Type B pancreatic cell (in vitro differentiated cells): ENCODE measurements at places on chromosomes 6 and 20. TPM values are rescaled to one million over a fixed set of nuclear protein-coding genes. Genes with fewer than 3 reads are reported as not detected.

Gene C6orf15
- total RNA-seq, result not detected in 2 replicates

Gene CD24
- 807 and 1,512 TPM in 2 replicates for total RNA-seq

Gene KCNK15
- total RNA-seq, result 0.31 and 0.36 TPM in 2 replicates

Gene SLC17A1
- total RNA-seq, result 0.85 and 1.2 TPM in 2 replicates

Gene BPIFB1
- total RNA-seq, result 1.8 and 10.9 TPM in 2 replicates

Gene TUBB2B
- total RNA-seq, result 37.8 and 158 TPM in 2 replicates

Gene RIPOR3
- total RNA-seq, result 1.9 and 5.1 TPM in 2 replicates

DNA sequence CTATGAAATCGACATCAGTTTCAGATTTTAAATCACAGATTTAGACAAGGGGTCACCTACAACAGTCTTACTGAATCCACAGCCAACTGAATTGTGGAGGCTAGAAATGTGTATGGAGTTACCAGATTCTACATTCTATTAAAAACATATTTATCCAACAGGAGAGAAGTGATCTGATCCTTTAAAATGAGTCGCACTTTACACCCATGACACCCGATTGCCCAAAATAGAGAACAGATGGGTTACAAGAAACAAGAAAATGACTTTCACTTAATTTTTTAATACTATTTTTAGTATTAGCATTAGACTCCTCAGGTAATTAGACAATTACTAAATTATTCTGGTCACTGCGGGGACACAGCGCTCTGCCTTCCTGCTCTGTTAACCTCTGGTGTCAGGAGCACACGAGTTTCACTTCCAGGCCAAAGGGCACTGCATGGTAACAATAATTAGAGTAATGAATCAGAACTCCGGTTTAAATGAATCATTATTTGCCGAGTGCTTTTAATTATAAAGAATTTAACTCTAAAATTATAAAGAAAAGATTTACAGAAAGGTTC, 108.6 kb downstream of the ATP9A start:
- H3K4me3 ChIP-seq, result no peak overlapping the region
- H3K27ac ChIP-seq, result no peak overlapping the region
- H3K4me1 ChIP-seq, result peaks cover 33% of the 10 kb centered on the region
- no peak for DNase-seq

GRCh38 chr6:157989541-157990289, 8.1 kb downstream of the SYNJ2 start:
- H3K27me3 ChIP-seq, result no peaks in the 10 kb centered on the region
- peaks cover 9% of the 10 kb centered on the region for H3K36me3 ChIP-seq
- DNase-seq, result no peak
- H3K27ac ChIP-seq, result peak overlapping the region; percentile 56

- H3K27me3 ChIP-seq, result peaks cover 5% of the 10 kb centered on the region
- DNase-seq, result no peak
- no peak overlapping the region for H3K27ac ChIP-seq
- H3K36me3 ChIP-seq, result no peaks in the 10 kb centered on the region
- H3K4me1 ChIP-seq, result peaks cover 19% of the 10 kb centered on the region
Observed at GRCh38 chr6:16284472-16284871, 46.1 kb downstream of the GMPR start.

DNA sequence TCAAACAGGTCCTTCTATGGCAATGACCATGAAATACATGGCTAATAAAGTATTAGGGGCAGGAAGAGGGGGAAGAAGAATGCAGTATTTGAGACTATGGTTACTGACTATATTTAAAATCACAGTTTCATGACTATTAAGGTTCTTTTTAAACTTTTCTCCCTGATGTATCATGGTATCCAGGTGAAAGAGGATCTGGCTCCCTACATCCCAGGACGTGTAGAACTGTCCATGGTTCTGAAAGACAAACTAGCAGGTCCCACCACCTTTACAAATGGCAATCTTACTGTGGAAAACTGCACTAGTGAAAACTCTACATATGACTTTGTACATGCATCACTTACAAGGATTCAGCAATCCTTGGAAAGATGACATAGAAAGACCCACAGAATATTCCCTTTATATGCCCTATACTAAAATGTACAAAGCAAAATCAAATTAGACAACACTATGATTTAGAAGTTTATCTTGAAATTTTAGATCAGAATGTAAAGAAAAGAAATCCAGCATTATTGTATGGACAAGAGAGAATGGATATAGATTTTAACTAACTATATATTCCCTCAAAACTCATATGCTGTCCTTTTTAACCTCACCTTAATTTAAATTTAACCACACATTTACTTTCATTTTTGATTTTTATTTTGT, 33.5 kb downstream of the RPP21 start:
- peaks cover 66% of the 10 kb centered on the region for H3K27me3 ChIP-seq
- no peaks in the 10 kb centered on the region for H3K4me1 ChIP-seq
- no peaks in the 10 kb centered on the region for H3K36me3 ChIP-seq
- no peak overlapping the region for H3K4me3 ChIP-seq

DNA sequence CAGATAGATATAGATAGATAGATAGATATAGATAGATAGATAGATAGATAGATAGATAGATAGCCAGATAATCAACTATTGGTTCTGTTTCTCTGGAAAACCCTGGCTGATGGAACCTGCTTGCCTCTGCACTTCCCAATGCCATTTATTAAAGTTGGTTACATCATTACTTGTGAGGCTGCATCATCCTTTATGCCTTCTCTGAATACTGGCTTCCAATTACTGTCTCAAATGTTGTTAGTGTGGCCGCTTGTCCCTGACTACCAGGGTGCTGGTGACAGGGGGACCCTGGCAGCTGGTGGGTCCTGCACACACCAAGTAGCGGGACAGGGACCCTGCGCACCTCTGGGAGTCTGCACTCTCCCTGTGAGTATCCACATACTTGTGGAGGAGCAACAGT, 3.9 kb upstream of the SLPI start:
- no peak overlapping the region for H3K27ac ChIP-seq
- DNase-seq, result no peak
- no peak overlapping the region for H3K4me3 ChIP-seq
- H3K36me3 ChIP-seq, result no peaks in the 10 kb centered on the region
- H3K4me1 ChIP-seq, result peaks cover 12% of the 10 kb centered on the region

DNA sequence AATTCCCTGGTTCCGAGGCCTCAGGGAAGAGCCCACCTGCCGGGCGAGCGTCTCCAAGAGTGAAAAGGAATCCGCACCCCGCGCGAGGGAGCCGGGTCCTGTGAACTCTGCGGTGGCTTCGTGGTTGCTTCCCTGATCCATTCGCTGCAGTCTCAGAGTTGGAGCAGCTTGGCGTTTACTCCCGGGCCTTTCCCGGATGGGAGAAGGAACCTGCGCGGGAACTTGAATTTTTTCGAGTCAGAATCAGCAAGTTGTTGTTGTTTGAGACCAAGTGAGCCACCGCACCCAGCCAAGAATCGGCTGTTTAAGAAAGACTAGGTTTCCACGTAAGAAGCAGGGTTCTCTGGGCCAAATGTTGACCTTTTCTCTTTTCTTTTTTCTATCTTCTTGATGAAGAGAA, 12.9 kb downstream of the PRSS16 start:
- H3K27ac ChIP-seq, result no peak overlapping the region
- H3K4me3 ChIP-seq, result peak overlapping the region; percentile 75
- no peak for DNase-seq
- H3K36me3 ChIP-seq, result peaks cover 4% of the 10 kb centered on the region
- peaks cover 83% of the 10 kb centered on the region for H3K27me3 ChIP-seq

GRCh38 chr6:83846291-83846690, 6.9 kb upstream of the RIPPLY2 start:
- H3K27ac ChIP-seq, result no peak overlapping the region
- no peaks in the 10 kb centered on the region for H3K36me3 ChIP-seq
- no peaks in the 10 kb centered on the region for H3K4me1 ChIP-seq
- DNase-seq, result no peak
- peaks cover 38% of the 10 kb centered on the region for H3K27me3 ChIP-seq

DNA sequence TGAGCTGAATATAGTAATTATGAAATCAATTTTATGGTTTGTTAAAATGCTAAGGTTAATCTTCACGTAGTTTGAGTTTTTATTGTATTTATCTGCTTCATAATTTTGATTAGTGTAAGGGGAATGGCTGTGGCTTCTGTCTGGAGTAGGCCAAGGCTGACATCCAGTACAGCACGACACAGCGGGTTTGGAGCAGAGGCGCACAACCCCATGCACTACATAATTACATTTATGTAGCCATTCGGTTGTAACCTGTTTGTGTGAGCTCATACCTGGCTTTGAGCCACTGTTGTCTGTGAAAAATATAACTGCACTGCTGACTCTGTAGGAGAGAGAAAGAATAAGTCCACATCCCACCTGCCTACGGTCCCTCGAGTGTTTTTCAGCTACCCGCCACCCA, 615.5 kb downstream of the EYS start:
- no peak for DNase-seq
- H3K36me3 ChIP-seq, result no peaks in the 10 kb centered on the region
- no peaks in the 10 kb centered on the region for H3K4me1 ChIP-seq
- H3K27ac ChIP-seq, result no peak overlapping the region
- H3K27me3 ChIP-seq, result no peaks in the 10 kb centered on the region

DNA sequence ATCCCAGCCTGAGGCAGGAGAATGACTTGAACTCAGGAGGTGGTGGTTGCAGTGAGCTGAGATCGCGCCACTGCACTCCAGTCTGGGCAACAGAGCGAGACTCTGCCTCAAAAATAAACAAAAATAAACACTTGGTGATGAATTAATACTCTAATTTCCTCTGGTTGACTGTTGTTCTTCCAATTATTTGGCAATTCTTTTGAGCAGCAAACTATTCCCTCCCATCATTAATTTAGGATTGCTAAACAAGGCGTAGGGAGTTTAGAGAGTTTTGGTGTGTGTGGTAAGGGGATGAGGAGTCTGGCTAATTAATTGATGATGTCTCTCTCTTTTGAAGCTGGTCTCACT, 2.7 kb upstream of the ID1 start:
- H3K27ac ChIP-seq, result peak overlapping the region; percentile 99
- H3K4me3 ChIP-seq, result peak overlapping the region; percentile 83
- peaks cover 21% of the 10 kb centered on the region for H3K4me1 ChIP-seq
- peaks cover 19% of the 10 kb centered on the region for H3K36me3 ChIP-seq
- H3K27me3 ChIP-seq, result peaks cover 12% of the 10 kb centered on the region

DNA sequence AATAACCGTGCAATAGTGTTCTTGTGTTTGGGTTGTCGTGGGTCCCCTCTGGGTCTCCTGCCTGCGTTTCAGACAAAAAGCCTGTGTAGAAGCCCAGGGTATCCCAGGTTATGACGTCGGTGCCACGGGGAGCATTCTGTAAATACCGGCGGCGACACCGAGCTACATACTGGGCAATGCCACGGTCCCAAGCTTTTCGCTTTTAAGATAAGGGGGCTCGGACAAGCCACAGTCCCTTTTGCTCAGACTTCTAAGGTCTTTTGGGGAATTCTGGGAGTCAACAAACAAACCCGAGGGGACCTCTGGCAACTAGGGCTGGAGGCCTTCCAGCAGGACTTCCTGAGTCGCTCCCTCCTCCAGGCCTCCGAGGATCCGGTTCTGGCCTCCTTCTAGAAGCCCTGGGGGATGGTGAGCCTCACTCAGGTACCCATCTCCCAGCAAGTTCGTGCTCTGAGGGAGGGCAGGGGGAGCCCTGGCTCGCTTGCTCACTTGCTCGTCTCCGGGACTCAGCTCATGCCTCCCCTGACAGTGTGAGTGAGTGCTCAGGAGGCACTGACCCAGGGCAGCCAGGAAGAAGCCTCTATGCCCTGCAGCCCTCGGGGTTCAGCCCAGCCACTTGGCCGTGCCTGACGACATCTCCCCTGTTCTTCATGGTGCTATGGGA, 62.4 kb upstream of the MRPS10 start:
- peaks cover 25% of the 10 kb centered on the region for H3K4me1 ChIP-seq
- H3K27me3 ChIP-seq, result no peaks in the 10 kb centered on the region
- no peak overlapping the region for H3K27ac ChIP-seq
- peaks cover 7% of the 10 kb centered on the region for H3K36me3 ChIP-seq
- H3K4me3 ChIP-seq, result no peak overlapping the region

DNA sequence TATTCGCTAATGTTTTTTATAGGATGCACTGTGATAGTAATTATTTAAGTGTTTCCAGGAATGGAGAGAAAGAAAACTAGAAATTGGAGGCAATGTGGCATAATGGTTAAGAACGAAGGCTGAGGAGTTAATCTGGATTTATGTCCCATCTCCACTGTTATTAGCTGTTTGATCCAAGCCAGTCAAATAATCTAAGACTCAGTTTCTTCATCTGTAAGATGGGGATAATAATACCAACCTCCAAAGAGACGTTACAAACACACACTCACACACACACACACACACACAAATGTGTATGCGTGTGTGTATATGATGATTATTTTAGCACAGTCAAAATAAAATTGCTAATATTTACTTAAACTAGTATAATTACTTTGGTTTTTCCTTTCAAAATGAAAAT, 36.9 kb upstream of the TPD52L1 start:
- H3K36me3 ChIP-seq, result no peaks in the 10 kb centered on the region
- H3K4me3 ChIP-seq, result no peak overlapping the region
- DNase-seq, result no peak
- H3K27ac ChIP-seq, result no peak overlapping the region

- no peak for DNase-seq
- H3K27me3 ChIP-seq, result no peaks in the 10 kb centered on the region
- peaks cover 11% of the 10 kb centered on the region for H3K4me1 ChIP-seq
- H3K27ac ChIP-seq, result no peak overlapping the region
- peaks cover 18% of the 10 kb centered on the region for H3K36me3 ChIP-seq
Observed at GRCh38 chr6:149071997-149072396, 245.5 kb upstream of the TAB2 start.

DNA sequence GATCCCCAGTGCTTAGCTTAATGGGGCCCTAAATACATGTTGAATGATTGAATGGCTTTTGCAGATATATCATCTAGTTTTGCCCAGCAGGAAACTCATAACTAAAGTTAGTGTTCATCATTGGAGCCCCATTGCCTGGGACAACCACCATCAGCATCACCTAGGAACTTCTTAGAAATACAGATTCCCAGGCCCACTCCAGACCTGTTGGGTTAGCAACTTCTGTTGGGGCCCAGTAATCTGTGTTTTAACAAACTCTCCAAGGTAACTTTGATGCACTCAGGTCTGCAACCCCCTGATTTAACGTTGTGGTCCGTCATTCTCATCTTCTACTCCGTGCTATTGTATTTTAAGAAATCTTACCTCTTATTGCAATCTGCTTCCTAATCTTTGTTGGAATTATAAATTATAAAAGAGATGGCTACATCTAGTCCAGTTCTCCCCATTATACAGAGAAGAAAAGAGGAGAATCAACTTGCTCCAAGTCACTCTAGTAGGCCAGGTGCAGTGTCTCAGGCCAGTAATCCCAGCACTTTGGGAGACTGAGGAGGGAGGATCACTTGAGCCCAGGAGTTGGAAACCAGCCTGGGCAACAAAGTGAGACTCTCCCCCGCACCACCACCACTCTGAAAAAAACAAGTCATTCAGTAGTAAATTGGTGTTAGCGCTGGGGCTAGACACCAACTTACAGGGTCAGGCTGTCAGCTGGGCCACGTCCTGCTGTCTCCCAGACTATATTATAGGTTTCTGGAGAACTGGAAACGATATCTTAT, 13.7 kb downstream of the FOXP4 start:
- no peak for DNase-seq
- H3K4me1 ChIP-seq, result peaks cover 67% of the 10 kb centered on the region
- H3K27ac ChIP-seq, result peak overlapping the region; percentile 26
- peaks cover 9% of the 10 kb centered on the region for H3K36me3 ChIP-seq

GRCh38 chr6:74757813-74758212, 448.0 kb downstream of the COL12A1 start:
- DNase-seq, result no peak
- no peak overlapping the region for H3K4me3 ChIP-seq
- no peaks in the 10 kb centered on the region for H3K4me1 ChIP-seq
- H3K36me3 ChIP-seq, result no peaks in the 10 kb centered on the region
- H3K27ac ChIP-seq, result no peak overlapping the region
